Stimulated activated CD4-positive, alpha-beta T cell treated with anti-CD3 and anti-CD28 coated beads, Interleukin-15, amount 100 ng/mL, for 24 hours (primary cell): ENCODE measurements at places on chromosomes 13 and 19.
A peak's percentile ranks its signal among the peaks of the same experiment; 100 is the strongest.

DNA sequence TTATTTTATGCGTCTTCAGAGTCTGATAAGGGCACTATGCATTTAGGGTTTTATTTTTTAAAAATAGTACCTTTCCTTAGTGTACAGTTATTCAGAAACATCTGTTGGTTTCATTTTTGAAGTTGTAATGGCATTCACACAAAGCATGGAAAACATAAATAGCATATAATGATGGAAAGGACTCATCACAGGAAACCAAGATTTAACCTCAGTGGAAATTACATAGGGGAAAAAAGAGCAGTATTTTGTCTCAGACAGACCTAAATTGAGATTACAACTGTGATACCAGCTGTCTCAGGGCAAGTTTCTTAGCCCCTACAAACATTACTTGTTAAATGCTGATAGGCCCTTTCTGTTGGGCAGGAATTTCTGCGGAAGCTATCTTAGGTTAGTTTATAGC, 57.2 kb downstream of the NHLRC3 start:
- peak; percentile 21 for DNase-seq

DNA sequence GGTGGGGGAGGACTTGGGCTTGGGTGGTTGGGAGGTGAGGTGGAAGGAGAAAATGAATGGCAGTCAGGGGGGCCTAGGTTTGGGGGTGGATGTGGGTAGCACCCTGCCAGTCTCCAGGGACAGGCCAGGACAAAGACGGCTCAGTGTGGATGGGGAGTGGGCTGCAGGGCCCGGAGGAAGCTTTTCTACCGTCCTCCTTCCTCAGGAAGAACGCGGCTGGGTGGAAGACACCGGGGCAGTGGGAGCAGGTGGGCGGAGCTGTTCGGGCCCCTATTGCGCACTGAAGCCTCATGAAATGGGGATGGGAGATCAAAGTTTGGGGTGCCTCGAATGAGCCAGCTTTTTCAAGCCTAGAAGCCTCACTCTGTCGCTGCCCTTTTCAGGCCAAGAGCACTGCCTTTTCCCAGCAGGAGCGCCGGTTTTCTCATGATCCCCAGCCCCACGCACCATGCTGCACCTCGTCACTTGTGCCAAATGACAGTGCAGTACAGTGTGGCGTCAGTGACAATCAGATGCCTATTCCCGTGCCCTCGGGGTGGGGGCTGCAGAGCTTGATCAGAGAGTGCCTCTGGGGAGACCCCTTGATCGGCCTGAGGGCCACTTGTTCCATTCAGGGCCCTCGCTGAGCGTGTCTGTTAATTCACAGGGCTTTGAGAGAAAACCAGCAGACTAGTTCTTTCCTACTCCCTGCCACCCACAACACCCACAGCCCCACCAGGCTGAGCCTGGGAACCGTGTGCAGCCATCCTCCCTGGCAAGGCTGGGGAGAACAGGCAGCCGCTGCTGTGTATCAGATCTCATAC, 1.5 kb downstream of the CALM3 start:
- DNase-seq: peak; percentile 81

GRCh38 chr13:79419365-79419764, 13.3 kb upstream of the RBM26 start:
- no peak for DNase-seq

DNA sequence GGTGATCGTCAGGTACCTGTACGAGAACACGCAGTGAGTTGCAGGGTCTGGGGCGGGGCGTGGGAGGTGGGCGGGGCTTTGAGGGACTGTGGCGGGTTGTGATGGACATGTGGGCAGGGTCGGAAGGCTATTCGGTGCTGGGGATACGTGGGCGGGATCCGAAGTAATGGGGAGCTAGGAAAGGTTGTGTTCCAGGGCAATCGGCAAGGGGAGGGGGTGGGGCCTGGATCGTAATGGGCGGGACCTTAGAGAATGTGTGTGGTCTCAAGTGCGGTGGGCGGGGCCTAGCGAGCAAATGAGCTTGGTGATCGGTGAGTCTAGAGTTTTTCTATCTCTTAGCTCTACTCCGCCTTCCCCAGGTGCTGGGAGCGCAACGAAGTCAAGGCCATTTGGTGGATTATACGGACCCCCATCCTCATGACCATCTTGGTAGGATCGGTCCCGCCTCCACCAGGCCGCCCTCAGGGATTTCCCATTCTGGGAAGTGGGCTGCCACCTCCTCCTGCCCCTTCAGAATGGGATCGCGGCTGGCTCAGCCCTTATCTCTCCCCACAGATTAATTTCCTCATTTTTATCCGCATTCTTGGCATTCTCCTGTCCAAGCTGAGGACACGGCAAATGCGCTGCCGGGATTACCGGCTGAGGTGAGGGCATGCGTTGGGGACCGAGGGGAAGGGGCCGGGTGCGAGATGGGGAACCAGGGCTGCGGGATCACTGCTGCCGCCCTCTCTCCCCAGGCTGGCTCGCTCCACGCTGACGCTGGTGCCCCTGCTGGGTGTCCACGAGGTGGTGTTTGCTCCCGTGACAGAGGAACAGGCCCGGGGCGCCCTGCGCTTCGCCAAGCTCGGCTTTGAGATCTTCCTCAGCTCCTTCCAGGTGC, 9.6 kb downstream of the GIPR start:
- peak; percentile 94 for DNase-seq

DNA sequence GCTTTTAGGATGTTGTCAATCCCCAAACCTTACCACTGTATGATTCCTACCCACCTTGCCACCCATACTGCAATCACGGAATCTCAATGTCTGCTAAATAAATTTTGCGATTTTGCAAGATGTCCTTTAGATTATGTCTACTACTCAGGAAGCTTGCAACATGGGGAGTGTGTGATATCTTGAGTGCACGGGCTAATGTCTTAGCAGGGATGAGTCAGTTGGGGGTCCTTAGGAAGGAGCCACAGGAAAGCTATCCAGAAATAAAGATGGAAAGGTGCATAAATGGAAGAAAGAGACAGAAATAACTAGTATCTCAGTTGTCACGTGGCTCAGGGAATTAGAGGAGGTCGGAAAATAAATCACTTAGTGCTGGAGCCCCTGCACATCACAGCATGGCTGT, 77.1 kb downstream of the NALCN start:
- DNase-seq: no peak

DNA sequence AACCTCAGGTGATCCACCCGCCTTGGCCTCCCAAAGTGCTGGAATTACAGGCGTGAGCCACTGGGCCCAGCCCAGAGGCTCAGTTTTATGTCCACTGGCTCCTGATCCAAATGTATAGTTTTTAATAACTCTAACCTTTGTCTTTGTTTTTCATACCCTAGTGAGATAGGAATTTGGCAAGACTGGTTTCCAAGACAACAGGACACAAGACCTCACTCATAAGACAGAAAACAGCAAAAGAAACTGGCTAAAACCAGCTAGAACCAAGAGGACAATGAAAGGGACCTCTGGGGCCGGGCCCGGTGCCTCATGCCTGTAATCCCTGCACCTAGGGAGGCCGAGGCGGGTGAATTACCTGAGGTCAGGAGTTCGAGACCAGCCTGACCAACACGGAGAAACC, 27.6 kb downstream of the CPT1C start:
- no peak for DNase-seq

DNA sequence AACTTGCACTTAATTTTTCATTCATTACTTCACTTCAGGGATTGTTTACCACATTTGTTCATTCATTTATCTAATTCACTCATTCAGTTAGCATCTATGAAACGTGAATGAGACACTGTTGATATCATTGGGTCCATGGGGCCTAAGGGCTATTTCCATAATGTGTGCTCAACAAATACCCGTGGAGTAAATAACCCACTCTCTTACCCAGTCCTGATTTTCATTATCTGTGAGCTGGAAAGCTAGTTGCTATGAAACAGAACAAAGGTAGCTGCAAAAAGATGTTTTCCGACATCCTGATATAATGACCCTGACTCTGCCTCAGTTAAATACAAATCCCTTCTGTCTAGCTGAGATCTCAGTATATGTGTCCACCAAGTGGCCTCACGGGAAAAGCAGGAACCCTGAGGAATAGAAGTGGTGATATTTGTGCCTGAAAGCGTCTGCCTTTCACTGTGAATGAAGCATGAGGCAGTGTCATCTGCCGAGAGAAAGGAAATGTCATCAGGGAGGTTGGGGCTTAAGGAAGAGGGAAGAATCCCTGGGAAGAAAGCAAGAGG, 63.8 kb downstream of the SERTM1 start:
- no peak for DNase-seq

DNA sequence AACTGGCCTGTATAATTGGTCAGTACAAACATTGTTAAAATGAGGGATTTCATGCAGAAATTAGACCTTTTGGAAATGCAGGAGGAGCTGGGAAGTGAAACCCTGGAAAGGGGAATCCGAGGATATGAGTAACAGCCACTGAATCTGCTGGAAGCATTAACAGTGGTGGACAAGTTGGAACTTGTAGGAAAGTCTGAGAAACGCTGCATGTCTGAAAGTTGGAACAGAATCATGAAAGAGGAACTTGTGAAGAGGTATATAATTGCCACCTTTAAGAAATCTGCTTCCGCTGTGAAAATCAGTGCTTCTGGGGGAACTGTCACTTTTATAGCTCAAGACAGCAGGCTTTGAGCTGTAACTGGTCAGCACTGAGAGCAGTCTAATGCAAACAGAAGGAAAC, 716.5 kb upstream of the PRR20A start:
- DNase-seq: no peak

DNA sequence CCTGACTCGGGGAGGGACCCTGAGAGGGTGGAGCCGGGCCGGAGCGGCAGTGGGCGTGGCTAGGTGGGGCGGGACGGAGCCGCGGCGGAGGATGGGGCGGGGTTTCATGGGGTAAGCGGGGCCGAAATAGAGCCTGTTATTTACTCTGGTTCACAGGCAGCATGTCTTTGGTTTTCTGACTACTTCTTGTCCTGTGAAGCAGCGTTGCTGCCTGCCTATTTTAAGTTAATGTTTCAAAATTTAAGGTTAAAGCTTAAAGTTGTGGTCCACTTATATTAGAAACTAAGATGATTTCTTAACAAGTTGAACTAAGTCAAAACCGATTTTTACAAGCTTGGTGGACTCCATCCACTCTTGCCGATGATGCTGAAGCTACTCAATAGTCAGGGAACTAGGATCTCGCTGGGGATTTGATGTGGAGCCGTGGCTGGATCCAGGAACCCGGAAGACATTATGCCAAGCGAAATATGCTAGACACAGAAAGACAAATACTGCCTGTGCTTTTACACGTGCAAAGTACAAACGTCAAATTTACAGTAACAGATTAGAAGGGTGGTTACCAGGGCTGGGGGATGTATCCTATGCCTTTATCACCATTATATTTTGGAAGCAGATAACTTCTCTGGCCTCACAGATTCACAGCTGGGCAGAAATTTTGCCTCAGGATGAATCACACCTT, 433 bp upstream of the ZNF616 start:
- no peak for DNase-seq

- no peak for DNase-seq
Observed at GRCh38 chr13:38417241-38417640, 67.6 kb downstream of the UFM1 start.

DNA sequence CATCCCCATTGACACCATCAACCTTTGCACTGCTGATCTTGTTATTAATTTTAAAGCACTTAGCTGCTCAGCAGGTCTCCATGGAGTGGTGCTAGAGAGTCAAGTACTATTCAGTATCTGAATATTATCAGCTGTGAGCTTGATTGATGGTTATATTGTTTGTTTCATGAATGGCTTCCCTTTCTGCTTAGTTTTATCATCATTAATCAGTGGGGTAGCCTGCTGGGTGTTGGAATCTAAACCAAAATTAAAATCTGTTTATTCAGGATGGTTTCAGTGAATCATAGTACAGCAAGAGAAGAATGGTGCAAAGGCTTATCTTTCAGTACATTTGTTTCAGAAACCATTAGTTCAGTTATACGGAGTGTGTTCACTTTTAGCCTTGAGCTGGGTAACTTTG, 42.5 kb upstream of the SCEL start:
- DNase-seq: no peak

DNA sequence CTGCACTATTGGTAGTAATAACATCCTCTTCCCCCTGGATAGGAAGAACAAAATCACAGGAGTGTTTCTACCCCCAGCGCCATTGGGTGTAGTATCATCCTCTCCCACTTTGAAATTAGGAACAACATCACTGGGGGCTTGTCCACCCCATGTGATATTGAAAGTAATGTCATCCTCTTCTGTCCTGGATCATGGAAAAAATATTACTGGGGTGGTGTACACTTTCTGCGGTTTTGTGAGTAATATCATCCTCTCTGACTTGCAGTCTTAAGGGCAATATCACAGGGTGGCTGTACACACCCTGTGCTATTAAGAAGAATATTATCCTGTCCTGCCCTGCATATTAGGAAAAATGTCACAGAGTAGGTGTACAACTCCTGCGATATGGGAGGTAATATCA, 4.9 kb upstream of the RGCC start:
- DNase-seq: no peak

DNA sequence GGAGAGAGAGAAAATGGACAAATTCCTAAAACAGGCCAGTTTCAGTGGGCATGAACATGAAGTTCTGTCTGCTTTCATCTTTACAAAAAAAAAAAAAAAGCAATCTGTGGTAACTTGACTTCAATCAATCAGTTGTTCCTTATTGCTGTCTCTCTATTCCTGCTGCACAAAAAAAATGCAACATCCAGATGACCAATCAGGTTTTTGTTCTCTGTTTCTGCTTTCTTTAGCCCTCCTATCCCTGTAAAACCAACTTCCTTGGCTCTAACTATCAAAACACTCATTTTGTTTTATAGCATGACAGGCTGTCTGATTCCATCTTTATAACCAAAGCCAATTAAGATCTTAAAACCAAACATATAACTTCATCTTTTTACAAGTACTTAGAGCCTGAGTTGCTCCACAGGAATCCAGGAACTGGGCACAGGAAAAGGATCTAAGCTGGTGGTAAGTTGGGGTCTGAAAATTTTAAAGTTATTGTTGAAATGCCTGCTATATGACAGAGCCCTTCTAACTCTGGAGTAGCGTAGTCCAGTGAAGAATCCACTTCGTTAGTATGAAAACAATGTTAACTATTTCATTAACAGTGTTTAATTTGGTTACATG, at the start of gene FPR3:
FPR3 (plus strand) TSS at position 273 of the 606 bp plus-strand sequence. CDS start 28,592 bp downstream, outside the sequence.
- no peak for DNase-seq

DNA sequence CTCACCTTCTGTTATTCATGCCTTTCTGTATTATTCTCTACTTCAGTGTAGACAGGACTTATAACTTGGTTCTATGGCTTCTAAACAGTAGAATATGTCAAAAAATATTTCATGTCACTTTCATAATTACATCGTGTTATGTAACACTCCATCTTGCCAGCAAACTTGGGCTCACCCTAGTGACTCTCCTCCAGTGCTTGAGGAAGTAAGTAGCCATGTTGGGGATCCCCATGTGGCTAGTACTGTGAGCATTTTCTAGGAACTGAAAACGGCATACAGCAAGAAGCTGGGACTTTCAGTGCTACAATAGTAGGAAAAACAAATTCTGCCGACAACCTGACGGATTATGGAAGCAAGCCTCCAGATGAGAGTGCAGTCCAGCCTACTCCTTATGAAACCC, 495.6 kb downstream of the SLITRK6 start:
- no peak for DNase-seq
